ENCODE measurements at places on chromosomes 2 and 18. TPM values are rescaled to one million over a fixed set of nuclear protein-coding genes. Genes with fewer than 3 reads are reported as not detected.

Gene AQP12B
- polyA plus RNA-seq: not detected

DNA sequence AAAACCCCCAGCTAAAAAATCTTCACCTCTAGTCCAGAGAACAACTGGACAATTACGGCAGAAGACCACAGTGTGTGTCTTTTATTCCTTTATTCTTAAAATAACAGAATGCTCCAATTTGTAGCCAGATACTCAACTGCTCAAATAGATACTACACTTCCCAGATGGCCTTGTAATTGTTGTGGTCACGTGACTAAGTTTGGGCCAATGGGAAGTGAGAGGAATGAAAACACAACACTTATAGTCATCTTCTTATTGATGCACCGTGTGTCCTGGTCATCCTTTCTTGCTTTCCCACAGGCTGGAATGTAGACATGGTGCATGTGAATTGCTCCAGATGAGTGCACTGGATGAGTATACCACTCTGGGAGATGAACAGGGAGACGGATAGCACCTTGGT lies 145.1 kb downstream of the CDC42EP3 start:
- no peaks in the 10 kb centered on the region for H3K27me3 ChIP-seq
- no peak overlapping the region for H3K27ac ChIP-seq
- H3K36me3 ChIP-seq: no peaks in the 10 kb centered on the region
- no peak overlapping the region for H3K4me3 ChIP-seq
- peaks cover 5% of the 10 kb centered on the region for H3K4me1 ChIP-seq

Gene ST8SIA3
- polyA plus RNA-seq: not detected

Gene SLC1A4
- polyA plus RNA-seq: 4.9 TPM

Gene DAW1
- 0.12 TPM for polyA plus RNA-seq

Gene UGT1A3
- not detected for polyA plus RNA-seq

DNA sequence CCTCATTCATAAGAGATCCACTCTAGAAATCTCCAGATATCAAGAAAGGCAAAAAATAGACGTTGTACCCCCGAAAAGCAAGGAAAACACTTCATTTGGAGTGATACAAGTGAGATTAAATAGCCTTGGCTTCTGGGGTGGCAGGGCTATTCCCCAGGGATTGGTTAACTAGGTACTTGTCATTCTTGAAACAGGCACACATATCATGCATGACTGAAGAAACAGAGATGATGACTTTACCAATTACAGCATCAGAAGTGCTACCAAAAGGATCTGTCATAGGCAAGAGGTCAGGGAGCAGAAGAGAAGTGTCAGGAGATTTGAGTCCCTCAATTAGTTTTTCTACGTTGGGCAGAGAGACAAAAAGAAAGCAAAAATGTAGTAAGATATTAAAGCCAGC lies 45.2 kb upstream of the NFU1 start:
- H3K4me3 ChIP-seq: no peak overlapping the region
- H3K27ac ChIP-seq: no peak overlapping the region
- no peaks in the 10 kb centered on the region for H3K4me1 ChIP-seq
- DNase-seq: no peak

Gene CXCR1
- polyA plus RNA-seq: not detected

DNA sequence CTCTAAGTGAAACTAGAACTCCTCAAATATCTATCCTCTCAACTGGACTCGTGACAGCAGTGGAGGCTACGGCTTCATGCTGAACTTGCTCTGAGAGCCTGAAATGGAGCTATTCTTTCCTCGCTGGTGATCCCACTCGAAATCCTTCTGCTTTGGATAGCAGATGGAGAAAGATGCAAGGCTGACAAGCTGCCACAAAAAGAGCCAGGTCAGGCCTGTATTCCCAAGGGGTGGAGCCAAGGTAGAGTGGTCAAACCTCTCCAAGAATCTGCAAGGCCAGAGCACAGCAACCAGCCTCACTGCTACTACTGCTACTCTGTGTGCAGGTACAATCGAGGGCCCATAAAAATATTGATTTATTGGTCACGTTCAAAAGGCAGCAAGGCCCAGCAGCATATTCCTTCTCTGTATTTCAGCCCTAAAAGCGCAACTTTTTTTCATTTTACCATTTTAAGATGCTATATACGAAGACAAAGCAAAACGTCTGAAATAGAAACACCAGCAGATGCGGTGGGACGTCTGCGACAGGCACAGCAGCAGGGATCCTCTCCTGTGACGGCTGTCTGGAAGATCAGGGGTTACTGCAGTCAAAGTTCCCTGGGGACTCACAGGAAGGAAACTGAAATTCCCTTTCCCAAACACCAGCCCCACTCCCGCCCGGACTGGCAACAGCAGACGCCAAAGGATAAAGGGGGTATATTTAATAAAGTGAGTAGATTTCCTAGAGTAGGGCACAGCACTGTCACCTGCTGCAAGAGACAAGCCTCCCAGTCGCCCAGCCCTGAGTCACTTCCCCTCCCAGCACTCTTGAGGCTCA lies 2.4 kb downstream of the SPRED2 start:
- H3K27ac ChIP-seq: peak overlapping the region; percentile 87
- DNase-seq: no peak
- no peaks in the 10 kb centered on the region for H3K36me3 ChIP-seq

Gene TEKT4
- not detected for polyA plus RNA-seq

DNA sequence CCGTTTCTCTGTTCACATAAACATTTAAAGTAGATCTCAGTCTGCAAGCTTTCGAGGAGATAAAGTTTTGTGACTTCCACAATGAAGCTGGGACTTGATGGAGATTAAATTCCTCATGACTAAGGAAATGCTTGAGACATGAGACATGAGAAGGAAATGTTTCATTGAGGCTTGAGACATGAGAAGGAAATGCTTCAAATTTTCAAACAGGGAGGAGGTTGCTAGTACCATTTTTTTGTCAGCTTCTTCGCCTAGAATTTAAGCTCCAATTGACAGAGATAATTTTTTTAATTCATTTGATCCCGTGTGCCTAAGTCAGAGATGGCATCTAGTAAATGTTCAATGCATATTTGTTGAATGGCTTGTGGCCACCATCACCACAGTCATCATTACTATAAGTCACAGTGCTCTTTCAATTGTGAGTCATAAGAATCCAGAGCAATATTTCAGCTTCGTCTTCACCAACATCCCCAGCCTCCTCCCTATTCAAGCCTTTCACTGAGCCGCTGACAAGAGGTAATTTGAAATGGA lies 543 bp upstream of the MARCHF4 start:
- no peaks in the 10 kb centered on the region for H3K27me3 ChIP-seq
- H3K27ac ChIP-seq: peak overlapping the region; percentile 98
- no peaks in the 10 kb centered on the region for H3K36me3 ChIP-seq
- peak overlapping the region; percentile 56 for H3K4me3 ChIP-seq

DNA sequence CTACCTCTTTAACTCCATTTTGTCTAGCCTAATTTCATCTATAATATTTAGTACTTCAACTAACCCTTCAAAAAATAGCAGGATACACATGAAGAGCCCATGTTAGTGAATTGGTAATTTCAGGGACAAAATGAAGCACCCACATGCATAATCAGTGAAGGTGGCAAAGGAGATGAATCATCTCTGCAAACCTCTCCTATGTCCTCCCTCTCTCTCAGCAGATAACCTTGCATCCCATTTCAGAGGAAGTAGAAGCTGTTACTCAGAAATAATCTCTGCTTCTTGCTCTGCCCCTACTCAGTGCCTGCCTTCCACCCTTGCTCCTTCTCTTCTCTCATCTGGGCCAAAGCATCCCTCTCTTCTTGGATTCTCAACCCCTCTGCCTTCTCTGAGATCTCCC lies 60.2 kb upstream of the CAVIN2 start:
- no peak for DNase-seq
- H3K36me3 ChIP-seq: no peaks in the 10 kb centered on the region
- no peaks in the 10 kb centered on the region for H3K27me3 ChIP-seq
- no peak overlapping the region for H3K4me3 ChIP-seq
- H3K4me1 ChIP-seq: peaks cover 3% of the 10 kb centered on the region

Gene CHRNG
- not detected for polyA plus RNA-seq

DNA sequence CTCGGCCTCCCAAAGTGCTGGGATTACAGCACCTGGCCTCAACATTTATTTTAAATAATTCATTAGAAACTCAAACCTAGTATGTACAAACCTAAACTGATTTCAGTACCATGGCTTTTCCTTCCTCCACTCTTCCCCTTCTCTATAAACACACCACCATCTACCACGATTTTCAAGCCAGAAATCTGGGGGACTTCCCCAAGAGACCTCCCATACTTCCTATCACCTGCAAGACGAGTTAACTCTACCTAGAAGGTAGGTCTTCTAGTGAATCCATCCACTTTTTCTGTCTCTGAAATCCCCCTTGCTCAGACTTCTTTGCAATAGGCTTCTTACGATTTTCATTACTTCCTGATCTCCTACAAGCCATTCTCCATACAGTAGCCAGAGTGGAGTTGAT lies 7.7 kb upstream of the FAM117B start:
- no peaks in the 10 kb centered on the region for H3K36me3 ChIP-seq
- H3K4me1 ChIP-seq: no peaks in the 10 kb centered on the region
- H3K27me3 ChIP-seq: no peaks in the 10 kb centered on the region

DNA sequence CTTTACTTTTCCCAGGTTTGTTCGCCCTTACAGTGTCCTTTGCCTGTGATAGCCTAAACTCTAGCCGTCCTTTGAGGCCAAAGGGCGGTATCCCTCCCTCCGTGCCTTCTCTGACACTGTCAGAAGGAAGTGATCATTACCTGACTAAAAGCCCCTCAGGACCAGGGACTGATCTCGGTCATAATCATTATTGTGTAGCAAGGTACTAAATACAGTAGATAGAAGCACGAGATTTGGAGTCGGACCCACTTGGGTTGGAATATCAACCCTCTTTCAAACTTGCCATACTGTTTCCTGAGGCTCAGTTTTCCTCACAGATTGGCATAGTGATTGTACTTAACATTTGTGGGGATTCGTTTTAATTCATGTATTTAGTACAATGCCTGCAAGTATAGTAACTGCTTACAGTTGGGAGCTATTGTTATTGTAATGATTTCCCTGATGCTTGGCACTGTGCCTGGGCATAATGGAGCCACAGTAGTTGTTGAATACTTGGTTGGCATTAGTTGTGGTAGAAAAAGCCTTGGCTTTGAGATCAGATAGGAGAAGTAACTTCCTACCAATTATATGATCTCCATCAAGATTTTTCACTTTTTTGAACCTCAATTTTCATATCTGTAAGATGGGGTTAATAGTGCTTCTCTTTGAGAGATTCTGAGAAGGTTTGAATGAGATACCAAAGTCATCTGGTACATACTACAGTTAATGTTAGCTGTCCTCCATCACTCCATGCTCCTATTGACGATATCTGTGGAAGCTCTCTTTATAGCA lies 836 bp downstream of the STK11IP start:
- peaks cover 2% of the 10 kb centered on the region for H3K4me1 ChIP-seq
- peaks cover 3% of the 10 kb centered on the region for H3K36me3 ChIP-seq
- H3K27me3 ChIP-seq: no peaks in the 10 kb centered on the region

DNA sequence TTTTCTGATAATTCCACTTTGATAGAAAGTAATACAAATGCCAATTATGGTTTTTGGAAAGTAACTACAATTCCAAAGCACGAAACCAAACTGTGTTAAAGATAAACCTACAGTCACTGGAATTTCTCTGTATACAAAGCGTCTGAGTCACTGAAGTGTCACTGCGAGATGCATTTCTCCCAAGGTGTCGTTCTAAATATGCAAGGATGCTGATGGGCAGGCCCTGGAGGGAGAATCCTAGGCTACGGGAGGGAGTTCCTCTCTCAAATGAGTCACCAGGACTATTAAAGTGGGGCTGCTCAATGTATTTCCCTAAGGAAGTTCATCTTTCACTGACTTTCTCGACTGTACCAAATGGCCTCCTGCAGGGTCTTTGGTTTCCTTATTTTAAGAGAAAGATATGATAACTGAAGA lies 163.8 kb upstream of the STK17B start:
- no peak overlapping the region for H3K4me3 ChIP-seq
- H3K4me1 ChIP-seq: peaks cover 12% of the 10 kb centered on the region
- DNase-seq: peak; percentile 51
- H3K27ac ChIP-seq: peak overlapping the region; percentile 13

- no peak overlapping the region for H3K4me3 ChIP-seq
- H3K27ac ChIP-seq: peak overlapping the region; percentile 75
- H3K27me3 ChIP-seq: no peaks in the 10 kb centered on the region
- no peaks in the 10 kb centered on the region for H3K36me3 ChIP-seq
- no peak for DNase-seq
These were observed 124.9 kb downstream of the PLB1 start for GRCh38 chr2:28620801-28621171.

DNA sequence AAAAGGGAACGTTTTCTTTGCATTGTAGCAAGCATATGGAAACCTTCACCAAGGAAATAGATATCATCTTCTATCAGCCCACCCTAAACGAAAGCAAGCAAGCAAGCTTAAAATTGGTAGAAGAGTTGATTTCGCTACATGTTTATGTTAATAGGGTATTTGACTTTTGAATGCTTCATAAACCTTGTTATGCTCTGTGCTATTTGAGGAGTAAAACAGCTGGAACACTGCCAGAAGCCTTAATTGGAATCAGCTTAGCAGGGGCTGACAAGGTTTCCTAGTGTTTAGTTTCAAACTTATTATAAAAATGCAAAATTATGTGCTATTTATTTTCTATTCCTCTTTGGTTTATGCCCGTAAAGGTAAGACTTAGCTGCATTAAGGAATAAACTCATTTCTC lies 70.6 kb upstream of the LINC00305 start:
- H3K27me3 ChIP-seq: no peaks in the 10 kb centered on the region
- H3K4me3 ChIP-seq: no peak overlapping the region
- no peak overlapping the region for H3K27ac ChIP-seq
- no peaks in the 10 kb centered on the region for H3K36me3 ChIP-seq
- no peaks in the 10 kb centered on the region for H3K4me1 ChIP-seq

Gene LIMS3
- 0.71 TPM for polyA plus RNA-seq

DNA sequence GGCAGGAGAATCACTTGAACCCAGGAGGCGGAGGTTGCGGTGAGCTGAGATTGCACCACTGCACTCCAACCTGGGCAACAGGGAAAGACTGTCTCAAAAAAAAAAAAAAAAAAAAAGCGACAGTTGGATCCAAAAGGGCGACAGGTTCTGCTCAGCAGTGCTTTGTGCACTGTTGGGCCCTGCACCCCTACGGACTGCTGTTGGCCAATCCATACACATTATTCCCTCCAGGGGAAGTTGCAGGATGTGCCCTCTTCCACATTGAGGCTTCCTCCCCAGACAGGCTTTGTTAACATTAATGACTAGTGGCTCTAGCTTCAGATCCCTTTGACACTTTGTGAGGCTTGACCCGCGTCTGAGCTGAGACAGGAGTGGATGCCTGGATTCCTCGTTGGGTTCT lies 9.4 kb downstream of the NT5DC4 start:
- DNase-seq: no peak
- H3K4me1 ChIP-seq: peaks cover 2% of the 10 kb centered on the region
- no peak overlapping the region for H3K4me3 ChIP-seq
- H3K27me3 ChIP-seq: no peaks in the 10 kb centered on the region

Gene MYCN
- not detected for polyA plus RNA-seq

DNA sequence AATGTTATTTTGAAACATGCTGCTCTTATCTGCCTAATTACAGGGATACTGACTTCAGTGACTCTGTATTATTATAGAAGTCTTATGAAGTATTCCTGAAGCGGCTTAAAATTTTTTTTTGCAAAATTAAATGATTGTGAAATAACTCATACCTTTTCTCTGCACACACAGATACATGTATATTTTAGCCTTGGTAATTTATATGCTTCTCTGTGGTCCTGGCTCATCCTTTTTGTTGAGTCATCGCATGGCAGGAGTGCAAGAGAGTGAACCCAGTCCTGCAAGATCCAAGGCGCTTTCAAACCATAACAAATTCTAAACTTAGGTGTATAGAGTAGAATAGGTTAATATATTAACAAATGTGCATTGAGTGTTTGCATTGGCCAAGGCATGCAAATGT lies 8.6 kb downstream of the CCNT2 start:
- DNase-seq: peak; percentile 55
- H3K36me3 ChIP-seq: no peaks in the 10 kb centered on the region
- H3K27me3 ChIP-seq: no peaks in the 10 kb centered on the region
- H3K4me3 ChIP-seq: no peak overlapping the region
- H3K4me1 ChIP-seq: peaks cover 5% of the 10 kb centered on the region
